ENCODE measurements at places on chromosomes 16 and 17. TPM values are rescaled to one million over a fixed set of nuclear protein-coding genes. Genes with fewer than 3 reads are reported as not detected.

Gene MT1A
- total RNA-seq = 25.0 TPM

Gene SETD1A
- total RNA-seq = 21.8 TPM

Gene OTOP2
- not detected for total RNA-seq

Gene PHAF1
- 25.1 TPM for total RNA-seq

Gene AANAT
- total RNA-seq = 0.34 TPM

Gene P2RX1
- total RNA-seq = not detected

Gene ADGRG3
- total RNA-seq = 0.49 TPM

Gene CLEC19A
- total RNA-seq = not detected

Gene CD300LF
- not detected for total RNA-seq

Gene NUPR1
- 21.8 TPM for total RNA-seq

Gene RNF43
- total RNA-seq = 0.38 TPM

Gene AGRP
- not detected for total RNA-seq

Gene KCNG4
- total RNA-seq = not detected

Gene C17orf50
- not detected for total RNA-seq
